ENCODE measurements at places on chromosomes 7 and 10.

DNA sequence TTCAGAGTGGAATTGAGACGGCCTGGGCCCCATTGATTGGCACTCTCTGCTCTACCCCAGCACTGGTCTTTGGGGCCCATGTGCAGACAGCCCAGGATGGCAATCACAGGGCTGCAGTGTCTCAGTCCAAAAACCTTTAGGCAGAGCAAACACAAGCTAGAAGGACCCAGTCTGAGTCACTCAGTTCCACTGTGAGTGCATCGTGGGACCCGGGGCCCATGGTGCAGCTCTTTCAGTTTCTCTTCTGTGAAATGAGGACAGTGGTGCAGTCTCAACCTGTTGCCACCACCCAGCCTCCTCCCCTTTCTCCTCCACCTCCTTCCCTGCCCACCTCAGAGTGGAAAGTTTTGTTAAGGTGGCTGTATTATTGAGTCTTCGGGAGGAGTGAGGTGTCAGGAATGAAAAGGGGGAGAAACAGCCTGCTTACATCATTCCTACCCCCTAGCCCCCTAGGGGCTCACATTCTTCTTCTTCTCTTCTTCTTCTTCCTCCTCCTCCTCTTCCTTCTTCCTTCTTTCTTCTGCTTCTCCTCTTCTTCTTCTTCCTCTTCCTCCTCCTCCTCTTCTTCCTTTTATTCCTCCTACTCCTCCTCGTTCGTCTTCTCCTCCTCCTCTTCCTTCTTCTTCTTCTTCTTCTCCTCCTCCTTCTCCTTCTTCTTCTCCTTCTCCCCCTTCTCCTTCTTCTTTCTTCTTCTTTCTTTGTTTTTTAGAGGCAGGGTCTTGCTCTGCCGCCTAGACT, 19.5 kb upstream of the CARD11 start:
- no peak for DNase-seq

DNA sequence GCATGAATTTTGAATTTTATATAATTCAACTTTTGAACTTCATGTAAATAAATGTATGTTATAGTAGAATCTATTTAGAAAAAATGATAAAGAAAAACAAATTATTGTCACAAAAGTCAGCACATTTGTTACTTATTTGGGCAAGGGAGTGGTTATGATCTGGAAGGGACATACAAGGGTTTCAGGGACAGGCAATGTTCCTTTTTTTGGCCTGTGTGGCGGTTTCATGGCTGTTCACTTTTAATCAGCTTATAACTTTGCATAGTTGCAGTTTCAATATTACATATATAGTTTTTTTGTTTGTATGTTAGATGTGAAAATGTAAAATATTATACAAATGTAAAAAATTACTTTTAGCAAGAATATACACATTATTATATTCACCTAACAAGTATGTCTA, 256.2 kb downstream of the PCLO start:
- DNase-seq = no peak

- no peak for DNase-seq
These were observed 39.7 kb upstream of the GPR141 start for GRCh38 chr7:37643876-37644275.

GRCh38 chr10:29804025-29804852, 169.5 kb upstream of the SVIL start:
- no peak for DNase-seq

GRCh38 chr10:72846238-72846637, 47.3 kb upstream of the OIT3 start:
- DNase-seq = no peak

GRCh38 chr7:18806177-18806576, 310.6 kb downstream of the HDAC9 start:
- no peak for DNase-seq

DNA sequence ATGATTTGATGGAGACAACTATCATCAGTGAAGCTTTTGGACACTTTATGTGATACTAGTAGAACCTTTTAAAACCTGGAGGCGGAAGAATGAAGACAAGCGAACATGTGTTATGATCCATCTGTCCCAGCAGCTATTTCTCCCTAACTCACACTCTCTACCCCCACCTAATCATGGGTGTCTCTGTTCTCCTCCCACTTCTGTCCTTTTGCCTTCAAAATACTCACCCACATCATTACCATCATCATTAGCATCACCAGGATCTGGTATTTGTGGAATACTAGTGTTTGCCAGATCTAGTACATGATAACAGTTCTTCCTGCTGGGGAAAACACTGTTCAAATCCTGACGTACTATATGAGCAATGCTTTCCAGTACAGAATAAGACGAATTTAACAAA, 287.7 kb downstream of the DOCK4 start:
- no peak for DNase-seq

DNA sequence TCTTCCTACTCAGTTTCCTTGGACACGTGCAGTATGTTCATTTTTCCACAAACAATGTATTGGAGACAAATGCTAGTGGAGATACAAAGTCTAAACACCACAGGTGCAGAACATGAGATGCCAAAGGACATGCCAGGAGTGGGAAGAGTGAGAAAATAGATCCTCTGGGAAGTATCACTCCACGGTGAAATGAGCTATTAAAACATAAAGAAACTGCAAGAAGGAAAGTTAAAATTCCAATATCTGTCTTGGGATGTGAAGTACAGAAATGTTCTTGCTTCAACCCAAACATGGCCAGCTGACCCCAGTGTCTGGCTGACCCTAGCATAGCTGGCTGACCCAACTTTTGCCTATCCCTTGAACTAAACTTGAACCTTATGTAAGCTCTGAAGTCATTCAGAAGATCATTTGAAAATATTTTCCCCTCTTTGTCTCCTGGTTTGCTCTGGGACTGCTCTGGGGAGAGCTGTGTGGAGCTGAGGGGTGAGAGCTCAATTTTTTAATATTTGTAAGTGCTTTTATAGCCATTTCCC, 59.5 kb downstream of the FZD1 start:
- no peak for DNase-seq

DNA sequence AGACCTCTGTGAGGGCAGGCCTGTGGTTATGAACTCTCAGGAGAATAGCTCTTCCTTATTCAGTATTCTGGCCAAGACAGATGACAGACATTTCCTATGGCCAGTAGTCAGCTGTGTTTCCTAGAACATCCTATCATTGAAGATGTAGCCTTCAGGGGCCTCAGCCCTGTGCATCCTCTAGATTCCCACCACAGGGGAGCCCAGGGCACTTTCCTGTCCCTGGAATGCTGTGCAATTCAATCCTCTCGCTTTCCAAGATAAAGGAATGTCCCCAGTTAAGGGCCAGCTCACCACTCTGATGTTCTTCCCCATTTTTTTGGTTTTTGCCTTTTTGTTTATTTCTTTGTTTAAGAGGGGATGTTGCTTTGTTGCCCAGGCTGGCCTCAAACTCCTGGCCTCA, 578.8 kb upstream of the C7orf33 start:
- DNase-seq = no peak

DNA sequence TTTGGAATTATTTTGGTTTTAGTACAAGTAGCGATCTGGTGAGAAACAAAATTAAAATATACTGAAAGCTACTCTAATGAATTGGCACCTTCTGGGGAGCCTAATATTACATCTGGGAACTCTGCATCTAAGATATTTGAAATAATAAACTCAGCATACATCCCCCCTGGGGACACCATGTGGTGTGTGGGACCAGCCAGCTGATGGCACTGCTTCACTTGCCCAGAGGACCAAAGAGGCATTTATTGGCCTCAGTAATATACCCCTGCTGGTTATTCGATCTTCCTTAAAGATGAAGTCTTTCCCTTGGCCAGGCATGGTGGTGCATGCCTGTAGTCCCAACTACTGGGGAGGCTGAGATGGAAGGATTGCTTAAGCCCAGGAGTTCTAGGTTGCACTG, 195.1 kb upstream of the AUTS2 start:
- DNase-seq = no peak

- DNase-seq = peak; percentile 66
These were observed 51.4 kb upstream of the PFKFB3 start for GRCh38 chr10:6151087-6151977.

GRCh38 chr7:99694201-99694911, 14.6 kb upstream of the CYP3A5 start:
- no peak for DNase-seq

GRCh38 chr7:2420216-2420933, 17.0 kb downstream of the CHST12 start:
- DNase-seq = no peak

GRCh38 chr7:80420876-80421275, 91.0 kb downstream of the GNAT3 start:
- no peak for DNase-seq

DNA sequence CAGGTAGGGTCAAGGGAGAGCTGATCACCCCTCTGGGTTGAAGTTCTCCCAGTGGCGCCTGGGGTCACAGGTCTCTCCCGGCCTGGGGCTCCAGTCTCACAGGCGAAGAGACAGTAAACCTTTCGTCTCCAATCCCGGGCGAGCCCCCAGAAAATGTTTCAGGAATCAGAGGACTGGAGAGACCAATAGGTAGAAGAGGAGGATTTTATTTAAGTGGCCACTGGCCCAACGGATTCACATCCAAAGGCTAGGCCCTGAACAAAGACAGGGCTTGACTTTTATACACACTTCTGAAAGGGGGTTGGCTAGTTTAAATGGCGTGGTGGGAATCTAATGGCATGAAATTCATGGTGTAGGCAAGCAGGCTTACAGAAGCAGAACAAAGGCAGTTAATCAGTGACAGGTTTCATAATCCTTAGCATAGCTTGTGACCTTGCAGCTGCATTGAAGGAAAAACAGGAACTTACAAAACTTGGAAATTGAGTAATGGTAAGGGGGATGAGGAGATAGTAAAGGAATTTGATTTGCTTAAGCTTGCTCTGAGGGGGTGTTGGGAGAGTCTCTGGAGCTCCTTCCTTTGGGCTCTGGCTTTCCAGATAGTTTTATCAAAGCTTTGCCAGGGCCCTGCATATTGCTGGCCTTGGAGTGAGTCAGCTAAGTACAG, 105.5 kb downstream of the TRIM24 start:
- DNase-seq = no peak

- no peak for DNase-seq
These were observed 16.8 kb upstream of the ZNF467 start for GRCh38 chr7:149790146-149790548.

DNA sequence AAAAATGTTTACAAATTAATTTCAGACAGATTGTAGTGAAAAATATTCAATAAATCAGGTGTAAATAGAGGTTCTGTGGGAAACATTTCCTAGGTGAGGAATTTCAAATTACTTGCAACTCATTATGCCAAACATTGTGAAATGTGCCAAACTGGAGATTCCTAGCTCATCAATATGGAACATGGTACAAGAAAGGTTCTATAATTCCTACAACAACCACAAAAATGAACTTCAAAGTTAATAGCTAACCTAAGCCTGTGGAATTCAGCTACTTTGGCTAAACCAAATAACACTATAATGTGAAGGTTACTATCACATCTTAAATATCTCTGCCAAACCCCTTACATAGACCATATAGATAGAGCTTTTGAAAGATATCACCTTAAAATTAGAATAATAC, 223.3 kb upstream of the HGF start:
- no peak for DNase-seq

DNA sequence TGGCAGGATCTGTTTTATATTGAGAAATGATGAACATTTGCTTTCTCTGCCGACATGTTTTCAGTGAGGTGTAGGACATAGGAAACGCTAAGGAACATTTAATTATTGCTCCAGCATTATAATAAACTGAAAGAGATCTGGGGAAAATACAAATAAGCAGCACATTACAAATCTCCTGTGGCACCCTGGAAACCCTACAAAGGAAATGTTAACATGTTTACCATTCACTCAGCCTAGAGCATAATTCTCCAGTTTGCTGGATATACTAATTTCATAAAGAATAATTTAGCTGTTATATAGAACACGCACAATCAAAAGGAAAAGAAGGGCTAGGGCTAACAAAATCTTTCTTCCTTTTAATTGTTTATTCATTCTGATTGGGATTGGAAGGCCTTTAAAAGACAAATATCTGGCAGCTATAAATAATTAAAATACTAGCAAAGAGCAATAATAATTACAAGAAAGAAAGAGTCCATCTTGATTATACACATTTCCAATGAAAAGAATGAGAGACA, 299.4 kb downstream of the CRPPA start:
- DNase-seq = no peak

DNA sequence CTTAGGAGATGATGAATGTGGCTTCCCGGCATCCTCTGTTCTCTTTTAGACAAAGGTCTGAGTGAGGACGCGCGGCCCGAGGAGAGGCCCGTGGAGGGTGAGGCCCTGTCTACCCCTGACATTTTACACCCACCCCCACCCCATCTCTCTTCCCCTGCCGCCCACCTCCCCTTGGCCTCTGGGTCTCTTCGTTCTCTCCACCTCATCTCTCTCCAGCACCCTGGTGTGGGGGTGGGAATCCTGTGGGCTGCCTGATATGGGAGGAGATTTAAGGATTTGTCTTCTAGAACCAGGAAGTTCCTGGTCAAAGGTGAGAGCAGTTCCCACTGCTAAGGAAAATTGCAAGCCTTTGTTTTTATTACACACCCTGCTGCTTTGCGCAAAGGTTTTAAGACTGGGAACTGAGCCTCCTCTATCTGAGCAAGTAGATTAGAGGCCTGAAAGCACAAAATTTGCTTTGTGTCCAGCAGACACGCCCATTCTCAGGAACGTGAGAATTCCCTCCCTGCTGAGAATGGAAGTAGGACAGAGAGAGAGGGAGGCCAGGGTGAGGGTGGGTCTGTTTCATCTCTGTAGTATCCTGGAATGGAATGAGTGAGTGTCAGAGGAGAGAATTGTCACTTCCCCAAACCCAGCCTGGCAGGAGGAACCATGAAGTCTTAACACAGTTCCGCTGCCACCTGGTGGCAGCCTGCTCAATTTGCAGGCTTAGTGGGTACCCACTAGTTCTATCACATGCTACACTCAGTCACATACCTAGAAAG, 91.2 kb downstream of the GTF2IRD1 start:
- DNase-seq = no peak

GRCh38 chr10:15122477-15123030, 25.4 kb downstream of the RPP38 start:
- no peak for DNase-seq

DNA sequence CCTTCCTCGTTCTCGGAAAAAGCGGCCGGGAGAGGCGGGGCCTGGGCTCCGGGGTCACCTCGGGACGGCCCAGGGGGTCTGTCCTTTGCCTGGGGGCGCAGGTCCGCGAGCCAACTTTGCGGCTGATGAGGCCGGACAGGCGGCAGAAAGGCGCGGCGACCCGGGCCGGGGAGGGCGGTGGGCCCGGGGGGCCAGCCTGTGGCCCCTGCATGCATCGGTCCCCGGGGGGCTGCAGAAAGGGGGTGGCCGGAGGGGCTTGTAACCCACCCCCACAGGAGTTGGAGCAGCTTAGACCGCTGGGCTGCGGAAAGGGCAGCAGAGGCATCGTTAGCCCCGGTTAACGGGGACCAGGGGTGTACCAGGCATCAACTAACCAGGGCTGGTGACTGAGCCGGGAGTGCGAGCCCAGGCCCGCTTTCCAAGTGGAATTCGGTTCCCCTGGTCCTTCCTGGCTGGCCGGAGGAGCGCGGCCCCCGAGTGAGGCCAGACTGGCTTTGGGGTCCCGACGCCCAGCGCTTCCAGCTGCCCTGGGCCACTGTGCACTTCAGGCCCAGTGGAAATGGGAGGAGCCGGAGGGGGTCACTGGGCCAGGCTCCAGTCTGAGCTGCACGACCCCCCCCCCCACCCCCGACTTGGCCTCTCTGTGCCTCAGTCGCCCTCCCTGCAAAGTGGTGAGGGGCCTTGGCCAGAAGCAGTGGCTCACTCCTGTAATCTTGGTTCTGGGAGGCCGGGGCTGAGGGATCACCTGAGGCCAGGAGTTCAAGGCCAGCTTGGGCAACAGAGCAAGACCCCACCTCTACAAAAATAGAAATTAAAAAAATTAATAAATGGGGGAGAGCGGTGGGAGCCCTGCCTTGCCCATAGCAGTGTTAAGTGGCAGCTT, 919 bp downstream of the SLC29A4 start:
- DNase-seq = no peak

Data from C1 segment of cervical spinal cord (tissue), 14 donors.